ENCODE measurements at places on chromosomes 7 and 10.

DNA sequence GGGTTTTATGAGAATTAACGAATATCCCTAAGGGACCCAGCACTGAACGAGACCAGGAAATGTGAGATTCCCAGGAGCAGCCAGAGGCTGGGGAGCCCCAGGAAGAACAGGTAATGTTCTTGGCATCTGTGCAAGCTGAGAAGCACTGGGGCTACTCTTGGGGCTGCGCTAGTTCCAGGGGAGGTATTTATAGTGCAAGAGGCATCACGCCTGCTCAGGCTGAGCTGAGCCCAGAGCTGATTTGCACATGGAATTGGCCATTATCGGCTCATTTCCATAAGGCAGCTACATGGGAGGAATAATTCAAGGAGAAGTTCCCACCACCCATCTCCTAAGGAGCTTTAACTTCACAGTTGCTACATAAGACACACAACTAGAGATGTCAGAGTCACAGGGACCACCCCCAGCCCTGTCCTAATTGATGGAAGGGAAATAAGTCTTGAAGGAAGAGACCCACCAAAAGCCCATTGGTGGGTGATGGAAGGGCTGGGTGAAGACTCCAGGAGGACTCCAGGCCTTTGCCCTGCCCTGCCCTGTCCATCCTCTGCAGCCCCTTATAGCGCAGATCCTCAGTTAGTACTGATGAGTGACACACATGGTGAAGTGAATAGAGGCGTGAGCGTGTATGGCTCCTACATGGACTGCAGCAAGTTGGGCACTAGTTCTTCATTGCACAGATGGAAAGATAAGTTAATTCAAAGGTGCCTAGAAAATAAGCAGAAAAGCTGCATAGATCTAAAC is 178.9 kb downstream of the GRID1 start:
- no peak for DNase-seq

- no peak for DNase-seq
Observed at GRCh38 chr10:58319599-58319998, 15.2 kb upstream of the UBE2D1 start.

- no peak for DNase-seq
Observed at GRCh38 chr7:104142147-104142546, 65.7 kb downstream of the ORC5 start.

GRCh38 chr10:125148528-125148927 is 11.8 kb downstream of the CTBP2 start:
- no peak for DNase-seq

DNA sequence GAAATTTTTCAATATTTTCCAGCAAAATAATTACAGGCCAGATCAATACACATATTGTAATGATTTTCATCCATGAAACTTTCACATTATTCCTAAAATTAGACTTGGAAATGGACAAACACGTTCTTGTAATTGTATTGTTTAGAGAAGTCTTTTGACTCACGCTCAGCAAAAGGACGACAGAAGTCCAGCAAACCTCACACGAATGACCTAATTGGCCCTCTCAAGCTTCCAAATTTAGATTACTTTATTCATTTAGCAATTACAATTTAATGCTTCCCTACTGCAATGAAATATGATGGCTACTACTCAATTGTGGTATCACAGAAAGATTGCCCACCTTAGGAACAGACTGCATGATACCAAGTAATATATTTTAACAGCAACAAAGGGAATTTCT is 702.2 kb downstream of the MAGI2 start:
- DNase-seq = no peak

GRCh38 chr10:116108095-116108494 is 164.9 kb downstream of the GFRA1 start:
- no peak for DNase-seq

GRCh38 chr10:23325132-23325531 is 19.5 kb downstream of the C10orf67 start:
- no peak for DNase-seq
